ENCODE measurements at places on chromosomes 6 and 20.

GRCh38 chr20:25285091-25285647 lies 37.3 kb downstream of the PYGB start:
- DNase-seq, result no peak

GRCh38 chr6:36033935-36034334 lies 6.3 kb downstream of the MAPK14 start:
- DNase-seq, result no peak

DNA sequence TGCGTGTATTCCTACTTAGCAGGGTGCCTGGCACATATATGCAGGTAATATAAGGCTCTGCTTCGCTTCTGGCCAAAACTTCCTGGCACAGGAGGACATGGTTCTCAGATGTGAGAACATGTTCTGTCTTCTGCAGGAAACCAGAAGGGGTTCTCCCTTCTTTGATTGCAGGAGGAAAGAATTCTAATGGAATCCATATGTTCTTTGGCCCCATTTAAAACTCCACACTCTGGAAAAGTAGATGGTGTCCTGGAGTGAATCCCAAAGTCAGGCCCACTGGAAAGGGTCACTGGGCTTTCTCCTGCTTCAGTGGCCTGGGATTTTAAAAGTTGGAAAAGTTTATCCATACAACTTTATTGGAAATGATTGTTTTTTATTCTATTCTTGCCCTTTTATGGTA lies 16.4 kb upstream of the CYP24A1 start:
- DNase-seq, result no peak

DNA sequence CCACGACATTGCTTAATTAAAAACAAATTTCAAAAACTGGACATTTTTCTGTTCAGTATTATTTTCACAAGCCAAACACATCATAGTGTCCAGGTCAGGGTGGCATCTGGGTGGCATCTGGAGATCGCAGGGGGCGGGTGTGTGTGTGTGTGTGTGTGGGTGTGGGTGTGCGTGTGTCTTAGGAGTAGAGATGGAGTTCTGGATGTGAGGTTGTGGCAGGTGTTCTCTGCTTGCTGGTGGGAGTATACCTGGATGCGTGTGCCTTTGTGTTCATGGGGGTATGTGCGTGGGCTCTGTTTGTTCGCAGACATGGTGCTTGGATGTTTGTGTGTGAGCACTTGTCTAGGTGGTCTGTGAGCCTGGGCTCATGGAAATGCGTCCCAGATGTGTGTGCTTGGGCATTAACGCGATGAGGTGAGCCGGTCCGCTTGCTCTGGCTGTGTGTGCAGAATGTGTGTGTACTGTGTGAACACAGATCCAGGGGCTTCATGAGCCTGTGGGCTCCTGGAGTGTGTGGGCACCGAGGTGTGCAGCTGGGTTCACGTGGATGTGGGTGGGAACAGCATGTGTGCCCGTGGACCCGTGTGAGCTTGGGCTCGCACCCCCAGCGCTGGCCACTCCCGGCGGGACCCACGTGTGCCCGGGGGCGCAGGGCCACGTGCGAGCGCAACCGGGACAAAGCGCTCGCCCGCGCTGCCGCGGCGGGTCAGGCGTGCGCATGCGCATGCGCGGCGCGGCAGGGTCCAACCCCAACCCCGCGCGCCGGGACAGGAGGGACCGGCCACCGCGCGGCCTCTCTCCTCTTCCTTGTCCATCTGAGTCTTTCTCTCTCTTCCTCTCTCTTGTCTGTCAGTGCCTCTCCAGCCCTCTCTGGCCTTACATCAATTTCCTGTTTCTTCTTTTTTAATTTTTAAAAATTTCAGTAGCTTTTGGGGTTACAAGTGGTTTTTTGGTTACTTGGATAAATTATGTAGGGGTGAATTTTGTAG lies 60.4 kb downstream of the SRC start:
- peak; percentile 41 for DNase-seq

DNA sequence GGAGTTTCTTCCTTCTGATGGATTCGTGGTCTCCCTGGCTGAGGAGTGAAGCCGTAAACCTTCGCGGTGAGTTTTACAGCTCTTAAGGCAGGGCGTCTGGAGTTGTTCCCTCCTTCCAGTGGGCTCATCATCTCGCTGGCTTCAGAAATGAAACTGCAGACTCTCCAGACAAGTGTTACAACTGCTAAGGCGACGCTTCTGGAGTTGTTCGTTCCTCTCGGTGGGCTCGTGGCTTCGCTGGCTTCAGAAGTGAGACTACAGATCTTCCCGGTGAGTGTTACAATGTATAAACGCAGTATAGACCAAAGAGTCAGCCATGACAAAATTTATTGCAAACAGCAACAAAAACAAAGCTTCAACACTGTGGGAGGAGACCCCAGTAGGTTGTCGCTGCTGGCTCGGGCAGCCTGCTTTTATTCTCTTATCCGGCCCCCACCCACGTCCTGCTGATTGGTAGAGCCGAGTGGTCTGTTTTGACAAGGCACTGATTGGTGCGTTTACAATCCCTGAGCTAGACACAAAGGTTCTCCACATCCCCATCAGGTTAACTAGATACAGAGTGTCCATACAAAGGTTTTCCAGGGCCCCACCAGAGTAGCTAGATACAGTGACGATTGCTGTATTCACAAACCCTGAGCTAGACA lies 113.2 kb downstream of the GPX5 start:
- DNase-seq, result no peak

GRCh38 chr20:21145424-21145823 lies 19.5 kb downstream of the KIZ start:
- DNase-seq, result no peak

- DNase-seq, result no peak
Observed at GRCh38 chr6:134429861-134430380, 112.0 kb upstream of the SGK1 start.

DNA sequence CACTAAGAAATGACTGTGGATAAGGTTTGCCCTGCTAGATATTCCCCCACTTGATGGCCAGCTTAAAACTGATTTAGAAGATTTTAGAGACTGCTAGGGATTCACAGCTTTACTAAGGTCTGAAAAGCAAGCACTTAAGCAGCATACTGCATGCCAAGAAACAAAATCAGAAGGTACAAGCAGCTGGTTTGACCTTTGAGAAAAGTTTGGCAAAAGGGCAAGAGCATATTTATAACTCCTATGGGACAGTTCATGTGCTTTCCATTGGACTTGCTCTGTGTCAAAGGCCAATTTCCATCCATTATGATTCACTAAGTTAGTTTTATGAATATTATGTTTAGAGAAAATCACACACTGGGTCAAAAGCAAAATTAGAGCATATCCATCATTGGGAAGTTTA lies 402.8 kb downstream of the PKHD1 start:
- no peak for DNase-seq

- no peak for DNase-seq
Observed at GRCh38 chr20:24701027-24701426, 231.6 kb downstream of the SYNDIG1 start.

DNA sequence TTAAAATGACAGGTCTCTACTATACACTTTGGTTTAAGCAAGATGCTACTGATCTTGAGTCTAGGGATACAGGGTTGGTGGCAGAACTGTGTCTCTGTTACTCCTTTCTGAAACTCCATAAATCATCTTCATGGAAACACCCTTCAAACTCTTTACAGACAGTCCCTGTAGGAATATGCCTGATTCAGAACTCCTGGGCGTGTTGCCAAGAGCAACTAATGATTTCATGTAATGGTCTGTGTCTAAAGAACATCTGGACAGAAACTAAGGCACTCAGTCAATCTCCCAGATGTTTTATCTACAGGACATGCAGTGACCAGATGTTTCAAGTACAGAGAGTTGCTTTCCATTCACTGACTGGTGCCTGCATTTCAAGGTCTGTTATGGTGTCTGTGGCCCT lies 464.4 kb upstream of the CHD6 start:
- DNase-seq, result peak; percentile 4

DNA sequence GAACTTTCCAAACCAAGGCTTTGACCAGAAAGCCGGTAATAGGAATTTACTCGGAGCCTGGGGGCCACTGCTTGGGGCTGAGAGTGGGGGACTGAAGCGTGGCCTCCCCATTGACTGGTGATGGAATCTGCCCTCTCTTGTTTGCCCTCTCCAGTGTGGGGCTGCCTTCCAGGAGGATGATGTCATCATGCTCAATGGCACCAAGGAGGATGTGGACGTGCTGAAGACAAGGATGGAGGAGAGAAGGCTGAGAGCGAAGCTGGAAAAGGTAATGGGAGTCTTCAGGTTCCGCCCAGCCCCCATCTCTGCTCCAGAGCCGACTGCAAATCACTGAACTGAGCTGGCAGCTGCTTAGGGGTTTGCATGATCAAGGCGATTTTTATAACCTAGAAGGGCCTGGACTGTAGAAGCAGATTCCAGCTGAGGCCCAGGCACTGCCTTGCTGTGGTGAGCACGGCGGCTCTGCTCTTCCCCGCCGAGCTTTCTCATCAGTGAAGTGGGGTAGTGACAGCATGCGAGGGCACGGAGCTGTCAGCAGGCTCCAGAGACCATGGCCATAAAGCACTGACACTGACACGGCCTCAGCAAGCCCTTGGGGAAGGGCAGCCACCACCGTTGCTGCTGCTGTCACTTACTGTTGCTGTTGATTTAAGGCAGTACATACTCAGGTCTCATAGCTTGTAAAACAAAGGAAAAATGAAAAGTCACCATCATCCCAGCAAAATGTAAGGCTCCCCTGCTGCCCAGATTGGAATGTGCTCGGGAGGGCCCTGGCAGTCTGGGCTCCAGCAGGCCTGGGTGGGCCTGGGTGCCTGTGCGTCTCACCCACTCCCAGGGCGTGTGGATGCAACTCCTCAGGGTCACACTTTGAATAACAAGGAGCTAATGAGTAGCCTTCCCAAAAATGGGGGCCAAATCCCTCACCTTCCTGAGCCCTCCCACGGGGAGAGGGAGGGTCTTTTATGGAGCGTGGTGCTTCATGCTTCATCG lies 11.1 kb upstream of the FAM209A start:
- no peak for DNase-seq

DNA sequence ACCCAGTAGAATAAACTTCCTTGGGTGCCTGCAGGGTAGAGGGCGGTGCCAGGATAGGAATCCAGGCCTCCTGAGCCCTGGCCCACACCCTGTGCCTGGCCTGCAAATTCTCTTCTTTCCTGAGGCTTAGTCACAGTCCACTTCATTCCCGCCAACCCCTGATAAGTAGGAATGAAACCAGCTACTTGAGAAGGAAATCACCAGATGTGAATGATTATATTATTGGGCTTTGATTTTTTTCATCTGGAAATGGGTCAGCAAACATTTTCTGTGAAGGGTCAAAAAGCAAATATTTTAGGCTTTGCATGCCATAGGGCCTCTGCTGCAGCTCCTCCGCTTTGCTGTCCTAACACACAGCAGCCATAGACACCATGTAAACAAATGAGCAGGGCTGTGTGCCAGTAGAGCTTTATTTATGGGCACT lies 50.2 kb downstream of the STK35 start:
- DNase-seq, result no peak

- DNase-seq, result no peak
Observed at GRCh38 chr6:139577763-139578604, 203.5 kb upstream of the CITED2 start.

GRCh38 chr6:122712448-122713137 lies 66.9 kb upstream of the FABP7 start:
- DNase-seq, result peak; percentile 66

Data from hematopoietic multipotent progenitor cell treated with erythropoietin and hydrocortisone succinate and interleukin-3 and kit ligand, for 8 days (in vitro differentiated cells).